ENCODE measurements at places on chromosomes 4 and X. TPM values are rescaled to one million over a fixed set of nuclear protein-coding genes. Genes with fewer than 3 reads are reported as not detected.

The FAM184B gene
- not detected for total RNA-seq

The PABPC1L2B gene
- total RNA-seq, result not detected

The DMP1 gene
- total RNA-seq, result not detected

The GSX2 gene
- total RNA-seq, result not detected

The PF4V1 gene
- not detected for total RNA-seq

The SLC34A2 gene
- not detected for total RNA-seq

The APLN gene
- total RNA-seq, result 2.6 TPM

The CAMK2D gene
- total RNA-seq, result 42.8 TPM

The CITED1 gene
- total RNA-seq, result 3.8 TPM

The FGD1 gene
- total RNA-seq, result 3.4 TPM

Data from SJSA1 (cell line).